ENCODE measurements at places on chromosomes 5 and 9. TPM values are rescaled to one million over a fixed set of nuclear protein-coding genes. Genes with fewer than 3 reads are reported as not detected.

- DNase-seq, result no peak
- no peak overlapping the region for H3K4me3 ChIP-seq
- H3K27ac ChIP-seq, result no peak overlapping the region
Measured at GRCh38 chr5:17433406-17433805, 64.6 kb upstream of the TAF11L2 start.

AHRR gene
- 1.5 TPM for total RNA-seq

COL27A1 gene
- total RNA-seq, result 9.0 TPM

- H3K4me1 ChIP-seq, result peaks cover 1% of the 10 kb centered on the region
- H3K27ac ChIP-seq, result no peak overlapping the region
- H3K36me3 ChIP-seq, result no peaks in the 10 kb centered on the region
- no peak overlapping the region for H3K4me3 ChIP-seq
- no peak for DNase-seq
Measured at GRCh38 chr5:68688547-68688946, 405.3 kb upstream of the SLC30A5 start.

IFNA2 gene
- not detected for total RNA-seq

GRCh38 chr9:124562328-124562727, 55.1 kb upstream of the NR5A1 start:
- no peaks in the 10 kb centered on the region for H3K36me3 ChIP-seq
- no peak for DNase-seq
- H3K27me3 ChIP-seq, result no peaks in the 10 kb centered on the region

SPACA9 gene
- 1.3 TPM for total RNA-seq

DNA sequence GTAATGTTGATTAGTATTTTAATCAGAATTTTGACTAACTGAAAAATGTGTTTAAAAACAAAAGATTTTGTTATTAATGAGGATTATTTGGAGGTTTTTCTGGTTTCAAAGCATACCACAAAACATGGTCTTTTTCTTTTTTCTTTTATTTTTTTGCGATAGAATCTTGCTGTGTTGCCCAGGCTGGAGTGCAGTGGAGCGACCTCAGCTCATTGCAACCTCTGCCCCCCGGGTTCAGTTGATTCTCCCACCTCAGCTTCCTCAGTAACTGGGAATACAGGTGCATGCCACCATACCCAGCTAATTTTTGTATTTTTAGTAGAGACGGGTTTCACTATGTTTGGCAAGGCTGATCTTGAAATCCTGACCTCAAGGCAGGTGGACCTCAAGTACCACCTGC, 24.1 kb downstream of the SREK1 start:
- no peak for DNase-seq
- no peaks in the 10 kb centered on the region for H3K4me1 ChIP-seq
- H3K27ac ChIP-seq, result no peak overlapping the region
- no peaks in the 10 kb centered on the region for H3K27me3 ChIP-seq
- peaks cover 62% of the 10 kb centered on the region for H3K36me3 ChIP-seq

- H3K36me3 ChIP-seq, result no peaks in the 10 kb centered on the region
- H3K4me1 ChIP-seq, result peaks cover 10% of the 10 kb centered on the region
- H3K27me3 ChIP-seq, result no peaks in the 10 kb centered on the region
- H3K4me3 ChIP-seq, result no peak overlapping the region
- DNase-seq, result no peak
Measured at GRCh38 chr9:131346559-131346958, 47.3 kb upstream of the PRRC2B start.

AGGF1 gene
- 69.1 TPM for total RNA-seq

DNA sequence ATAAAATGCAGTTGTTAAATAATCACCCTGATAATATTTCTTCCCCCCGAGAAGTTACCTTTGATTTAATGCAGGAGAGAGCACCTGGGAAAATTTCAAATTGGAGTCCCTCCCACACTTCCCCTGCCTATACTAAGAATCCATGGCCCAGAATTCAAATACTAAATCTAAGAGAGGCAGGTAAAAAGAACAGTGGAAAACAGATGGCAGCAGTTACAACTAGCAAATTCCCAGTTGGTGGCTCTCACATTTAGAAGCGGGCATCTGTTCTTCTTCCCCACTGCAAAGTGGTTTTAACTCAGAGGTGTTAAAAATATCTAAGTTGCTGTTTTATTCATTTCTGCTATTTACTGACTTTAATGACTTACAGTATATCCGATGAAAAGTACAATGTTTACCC, 210.4 kb upstream of the ELAVL2 start:
- H3K27me3 ChIP-seq, result no peaks in the 10 kb centered on the region
- H3K4me1 ChIP-seq, result no peaks in the 10 kb centered on the region
- H3K36me3 ChIP-seq, result no peaks in the 10 kb centered on the region
- no peak for DNase-seq
- H3K27ac ChIP-seq, result no peak overlapping the region
- H3K4me3 ChIP-seq, result no peak overlapping the region

C5orf58 gene
- not detected for total RNA-seq

GRCh38 chr9:72839085-72839484, 113.8 kb downstream of the ALDH1A1 start:
- peaks cover 10% of the 10 kb centered on the region for H3K4me1 ChIP-seq
- H3K27me3 ChIP-seq, result no peaks in the 10 kb centered on the region
- H3K4me3 ChIP-seq, result no peak overlapping the region
- H3K27ac ChIP-seq, result no peak overlapping the region

DNA sequence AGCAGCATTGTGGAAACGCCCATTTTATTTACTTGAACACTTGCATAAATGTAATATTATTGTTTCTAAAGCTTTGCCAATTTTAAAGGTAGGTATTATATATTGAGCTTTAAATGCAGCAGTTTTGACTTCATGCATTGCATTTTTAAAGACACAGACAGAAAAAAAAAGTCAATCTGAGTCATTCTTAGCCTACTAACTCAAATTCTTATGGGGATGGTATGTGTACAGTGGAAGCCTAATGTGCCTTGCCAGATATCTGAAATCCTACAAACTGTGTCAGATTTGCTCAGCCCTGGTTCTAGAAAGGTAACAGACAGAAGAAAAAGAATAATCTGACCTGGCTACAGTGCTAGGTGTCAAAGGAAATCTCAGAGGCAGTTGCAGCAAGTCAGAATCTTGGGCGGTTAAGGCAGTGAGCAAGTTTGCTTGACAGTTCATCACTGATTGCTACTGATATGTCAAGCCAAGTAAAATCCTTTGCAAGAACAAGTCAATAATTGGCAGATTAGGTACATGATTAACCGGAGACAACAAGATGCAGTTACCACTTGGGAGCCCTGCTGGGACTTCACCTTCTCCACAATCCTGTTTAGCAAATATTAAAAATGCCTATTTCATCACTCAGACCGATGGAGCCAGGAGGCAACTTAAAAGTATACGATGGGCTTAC, 224.8 kb upstream of the WWC1 start:
- no peak overlapping the region for H3K4me3 ChIP-seq
- DNase-seq, result no peak
- no peak overlapping the region for H3K27ac ChIP-seq

- DNase-seq, result no peak
- no peak overlapping the region for H3K4me3 ChIP-seq
- no peaks in the 10 kb centered on the region for H3K27me3 ChIP-seq
- no peak overlapping the region for H3K27ac ChIP-seq
- H3K4me1 ChIP-seq, result no peaks in the 10 kb centered on the region
Measured at GRCh38 chr5:64838376-64838775, 69.6 kb downstream of the CWC27 start.

DNA sequence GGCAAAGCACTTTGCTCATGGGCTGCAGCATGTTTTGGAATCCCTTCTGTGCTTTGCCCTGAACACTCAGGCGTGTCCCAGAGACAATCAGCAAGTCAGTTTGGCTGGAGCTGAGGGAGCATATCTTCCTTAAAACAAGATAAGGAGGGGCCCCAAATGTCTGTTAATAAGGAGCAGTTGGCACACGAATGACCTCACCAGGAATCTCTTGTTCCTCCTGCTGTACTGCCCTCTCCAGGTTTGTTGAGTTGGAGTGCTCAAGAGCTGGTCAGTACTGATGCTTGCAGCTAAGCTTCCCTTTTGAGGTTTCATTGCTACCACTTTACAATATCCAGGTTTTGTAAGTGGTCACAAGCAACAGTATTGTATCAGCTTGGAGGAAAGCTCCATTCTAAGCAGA, 101.3 kb upstream of the EGFLAM start:
- no peaks in the 10 kb centered on the region for H3K4me1 ChIP-seq
- no peak overlapping the region for H3K27ac ChIP-seq
- no peaks in the 10 kb centered on the region for H3K27me3 ChIP-seq

GAS1 gene
- total RNA-seq, result 9.4 TPM

CDC14B gene
- 22.3 TPM for total RNA-seq

DNA sequence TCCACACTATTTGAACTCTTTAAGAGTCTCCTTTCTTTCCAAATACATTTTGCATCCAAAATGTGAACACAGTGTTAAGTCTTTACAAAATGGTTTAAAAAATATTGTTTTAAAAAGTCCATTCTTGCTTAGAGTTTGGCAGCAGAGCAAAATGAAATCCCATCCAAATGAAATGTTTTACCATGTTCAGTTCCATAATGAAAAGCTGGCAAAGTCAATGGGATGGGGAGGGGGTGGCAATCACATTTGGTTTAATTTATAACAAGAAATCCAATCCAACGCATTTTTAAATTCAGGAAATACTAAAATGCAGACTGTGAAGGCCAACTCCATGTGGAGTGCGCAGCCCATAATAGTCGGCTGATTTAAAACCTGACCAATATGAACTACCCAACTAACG, 39.4 kb downstream of the MRPL36 start:
- peaks cover 15% of the 10 kb centered on the region for H3K27me3 ChIP-seq
- no peak for DNase-seq
- no peak overlapping the region for H3K27ac ChIP-seq

- H3K27me3 ChIP-seq, result no peaks in the 10 kb centered on the region
- H3K4me1 ChIP-seq, result peaks cover 9% of the 10 kb centered on the region
Measured at GRCh38 chr9:121822093-121823085, 171.0 kb downstream of the DAB2IP start.

DNA sequence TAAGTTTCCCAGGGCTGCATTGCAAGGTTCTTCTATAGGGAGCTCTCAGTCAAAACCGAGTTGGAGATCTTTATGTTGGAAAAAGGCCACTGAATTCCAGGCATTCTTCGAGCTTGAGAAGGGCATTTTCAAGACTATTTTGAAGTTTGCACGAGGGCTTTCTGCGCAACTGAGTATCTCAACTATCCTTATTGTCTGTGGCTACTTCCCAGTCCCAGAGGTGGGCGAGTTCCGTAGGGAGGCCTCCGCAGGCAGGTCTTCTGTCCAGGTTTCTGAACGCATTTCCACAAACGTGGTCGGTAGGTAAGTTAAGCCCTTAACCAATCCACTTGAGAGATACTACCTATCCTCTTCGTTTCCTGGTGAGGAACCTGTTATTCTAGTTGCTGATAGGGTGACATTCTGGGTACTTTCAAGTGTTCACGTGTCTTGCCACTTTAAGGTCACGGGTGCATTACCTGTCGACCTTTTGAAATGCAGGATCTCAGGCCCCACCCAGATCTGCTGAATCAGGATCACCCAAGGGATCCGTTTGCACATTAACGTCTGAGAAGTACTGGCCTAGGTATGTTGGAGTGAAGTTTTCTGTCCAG, 51.4 kb upstream of the TJP2 start:
- H3K4me1 ChIP-seq, result peaks cover 19% of the 10 kb centered on the region
- H3K27me3 ChIP-seq, result no peaks in the 10 kb centered on the region
- peak; percentile 66 for DNase-seq
- H3K27ac ChIP-seq, result peak overlapping the region; percentile 86
- no peaks in the 10 kb centered on the region for H3K36me3 ChIP-seq

SERINC5 gene
- total RNA-seq, result 40.6 TPM

PCDHGA12 gene
- total RNA-seq, result 5.2 TPM

- peaks cover 24% of the 10 kb centered on the region for H3K36me3 ChIP-seq
- H3K27me3 ChIP-seq, result no peaks in the 10 kb centered on the region
- no peak overlapping the region for H3K4me3 ChIP-seq
- no peak for DNase-seq
- H3K4me1 ChIP-seq, result no peaks in the 10 kb centered on the region
Measured at GRCh38 chr5:138922494-138922893, 47.4 kb upstream of the LRRTM2 start.

ORM2 gene
- total RNA-seq, result not detected

CHSY3 gene
- total RNA-seq, result 0.79 TPM

PLAC8L1 gene
- total RNA-seq, result not detected

DNA sequence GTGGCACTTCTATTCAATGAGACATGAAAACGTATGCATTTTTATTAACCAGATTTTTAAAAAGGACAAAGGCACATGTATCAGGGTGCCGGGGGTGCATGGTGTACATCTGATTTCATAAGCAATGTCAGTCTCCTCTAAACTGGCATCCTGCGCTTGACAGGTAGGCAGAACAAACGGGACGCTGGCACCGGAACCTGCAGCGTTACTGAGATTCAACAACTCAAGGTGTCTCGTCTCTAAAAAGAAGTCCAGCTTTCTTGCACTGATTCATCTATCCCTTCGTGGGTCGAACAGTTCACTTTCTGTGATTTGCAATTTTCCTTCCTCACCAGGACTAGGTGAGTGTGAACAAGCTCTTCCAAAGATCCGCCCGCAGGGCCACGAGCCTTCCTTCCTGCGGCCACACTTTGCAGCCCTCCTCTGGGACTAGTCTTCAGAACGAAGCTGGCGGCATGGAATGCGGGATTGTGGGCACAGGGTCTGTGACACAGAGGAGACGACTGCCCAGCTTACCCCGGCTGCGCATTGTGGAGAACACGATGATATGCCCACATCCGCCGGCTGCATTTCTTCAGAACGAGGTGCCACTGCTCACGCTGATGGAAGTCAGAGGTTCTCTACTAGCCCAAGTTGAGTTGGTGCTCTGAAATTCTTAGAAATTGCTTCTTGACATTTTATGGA, 7.2 kb downstream of the SLC6A3 start:
- H3K27ac ChIP-seq, result no peak overlapping the region
- no peaks in the 10 kb centered on the region for H3K4me1 ChIP-seq
- H3K27me3 ChIP-seq, result peaks cover 32% of the 10 kb centered on the region
- H3K36me3 ChIP-seq, result no peaks in the 10 kb centered on the region
- DNase-seq, result no peak

ZNF883 gene
- total RNA-seq, result not detected

DNA sequence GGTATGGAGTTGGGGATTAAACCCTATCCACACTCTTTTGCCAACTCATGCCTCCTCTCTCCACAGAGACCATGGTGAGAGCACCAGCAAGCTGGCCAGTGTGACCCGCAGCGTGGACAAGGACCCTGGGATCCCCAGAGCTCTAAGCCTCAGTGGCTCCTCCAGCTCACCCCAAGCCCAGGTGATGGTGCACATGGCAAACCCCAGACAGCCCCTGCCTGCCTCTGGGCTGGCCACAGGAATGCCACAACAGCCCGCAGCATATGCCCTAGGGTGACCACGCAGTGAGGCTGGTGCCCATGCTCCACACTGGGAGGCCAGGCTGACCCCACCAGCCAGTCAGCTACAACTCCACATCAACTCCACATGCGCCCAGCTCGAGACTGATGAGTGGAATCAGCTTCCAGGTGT, 11.5 kb upstream of the CARD19 start:
- H3K36me3 ChIP-seq, result no peaks in the 10 kb centered on the region
- no peak for DNase-seq
- no peak overlapping the region for H3K27ac ChIP-seq
- H3K27me3 ChIP-seq, result no peaks in the 10 kb centered on the region
- no peaks in the 10 kb centered on the region for H3K4me1 ChIP-seq
- H3K4me3 ChIP-seq, result no peak overlapping the region
